Activated naive CD8-positive, alpha-beta T cell treated with anti-CD3 and anti-CD28 coated beads, Interleukin-2, amount 50 U/mL, for 24 hours (primary cell): ENCODE measurements at places on chromosomes 3 and 15.

DNA sequence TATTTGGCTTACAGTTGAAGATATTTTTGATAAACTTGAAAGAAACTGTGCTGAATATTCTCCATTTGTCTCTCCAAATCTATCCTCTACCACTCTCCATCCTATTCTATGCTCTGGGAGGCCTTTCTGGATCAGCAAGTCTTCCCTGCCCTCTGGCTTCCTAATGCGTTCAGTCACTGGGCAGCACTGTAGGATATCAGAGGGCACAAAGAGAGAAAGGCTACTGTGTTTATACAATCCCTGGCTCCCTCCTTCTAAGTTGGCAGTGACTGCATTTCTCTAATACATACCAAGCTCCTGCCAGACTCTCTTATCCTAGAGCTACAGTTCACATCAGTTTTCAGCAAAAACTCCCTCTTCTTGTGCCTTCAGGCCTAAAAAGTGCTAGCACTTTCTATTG, 102.1 kb upstream of the FHIT start:
- no peak for DNase-seq

DNA sequence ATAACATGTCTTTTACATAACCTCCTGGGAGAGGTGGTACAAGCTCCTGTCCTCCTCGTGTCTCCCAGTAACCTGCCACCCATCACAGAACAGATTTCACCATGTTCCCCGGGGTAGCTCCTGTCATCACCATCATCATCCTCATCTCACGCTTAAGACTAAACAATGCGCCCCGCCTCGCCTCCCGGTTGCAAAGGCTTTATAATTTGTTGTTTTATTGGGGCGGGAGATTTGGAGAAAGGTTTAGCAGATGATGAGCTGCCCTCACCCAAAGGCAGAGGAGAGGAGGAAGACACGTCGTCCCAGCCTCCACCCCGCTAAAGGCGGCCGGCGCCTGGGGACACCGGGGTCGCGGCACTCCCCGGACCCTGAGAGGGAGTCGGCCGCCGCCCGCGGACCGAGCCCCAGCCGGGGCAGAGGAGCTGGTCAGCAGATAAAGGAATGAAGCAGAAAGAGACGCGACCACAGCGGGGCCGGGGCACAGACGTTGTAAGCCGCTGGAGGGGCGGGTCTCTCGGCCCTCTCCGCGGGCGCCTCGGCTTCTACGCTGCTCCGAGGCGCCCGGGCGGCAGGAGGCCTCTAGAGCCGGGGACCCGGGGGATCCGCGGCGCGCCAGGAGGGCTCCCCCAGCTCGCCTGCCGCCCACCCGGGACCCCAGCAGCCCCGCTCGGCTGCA, 589 bp downstream of the HERC1 start:
- DNase-seq = peak; percentile 36

- no peak for DNase-seq
These were observed 57.7 kb downstream of the DNAJB8 start for GRCh38 chr3:128408693-128409623.

- peak; percentile 63 for DNase-seq
These were observed 32.7 kb downstream of the IQSEC1 start for GRCh38 chr3:13040361-13041074.

- no peak for DNase-seq
These were observed 590 bp upstream of the BOC start for GRCh38 chr3:113210604-113211329.

- no peak for DNase-seq
These were observed 23.5 kb downstream of the ZXDC start for GRCh38 chr3:126452213-126452612.

GRCh38 chr15:25892126-25892525, 29.0 kb upstream of the ATP10A start:
- no peak for DNase-seq

- DNase-seq = no peak
These were observed 11.2 kb upstream of the CPNE9 start for GRCh38 chr3:9692416-9692815.
